ENCODE measurements at places on chromosomes 4 and X.
A peak's percentile ranks its signal among the peaks of the same experiment; 100 is the strongest.

GRCh38 chrX:100743009-100743607 is 11.2 kb upstream of the SYTL4 start:
- no peak for DNase-seq

DNA sequence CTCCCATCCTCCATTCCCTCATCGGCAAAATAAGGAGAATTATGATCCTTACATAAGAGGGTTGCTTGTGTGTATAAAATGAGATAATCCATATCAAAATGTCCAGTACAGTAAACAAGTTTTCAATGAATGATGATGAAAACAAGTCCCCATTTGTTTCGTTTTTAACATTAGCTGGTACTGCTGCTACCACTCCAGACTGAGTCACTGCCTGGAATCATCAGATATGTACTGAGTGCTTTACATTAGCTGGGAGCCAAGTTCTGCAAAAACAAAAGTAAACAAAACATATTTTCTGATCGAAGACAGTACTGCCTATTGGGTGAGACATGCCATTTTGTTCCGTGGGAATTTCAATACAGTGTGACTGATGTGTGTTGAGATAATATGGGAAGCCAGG is 123.2 kb upstream of the IGFBP7 start:
- DNase-seq = no peak

GRCh38 chr4:108830509-108831244 is 67.8 kb upstream of the ETNPPL start:
- DNase-seq = no peak

DNA sequence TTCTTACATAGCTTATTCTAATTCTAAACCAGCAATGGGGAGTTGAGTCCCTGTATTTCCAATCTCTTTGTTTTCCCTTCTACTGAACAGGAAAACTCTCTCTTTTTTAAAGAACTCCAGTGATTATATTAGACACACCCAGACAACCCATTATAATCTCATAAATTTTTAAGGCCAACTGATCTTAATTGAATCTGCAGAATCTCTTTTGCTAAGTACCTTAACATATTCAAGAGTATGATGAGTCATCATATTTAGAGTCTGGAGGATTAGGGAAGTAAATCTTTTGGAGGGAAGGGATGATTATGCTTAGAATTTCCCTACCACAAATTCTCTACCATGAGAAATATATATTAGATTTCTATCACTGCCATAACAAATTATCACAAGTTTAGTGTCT is 705.1 kb downstream of the CENPC start:
- DNase-seq = no peak

GRCh38 chr4:170716868-170717267 is 627.1 kb upstream of the AADAT start:
- DNase-seq = no peak

DNA sequence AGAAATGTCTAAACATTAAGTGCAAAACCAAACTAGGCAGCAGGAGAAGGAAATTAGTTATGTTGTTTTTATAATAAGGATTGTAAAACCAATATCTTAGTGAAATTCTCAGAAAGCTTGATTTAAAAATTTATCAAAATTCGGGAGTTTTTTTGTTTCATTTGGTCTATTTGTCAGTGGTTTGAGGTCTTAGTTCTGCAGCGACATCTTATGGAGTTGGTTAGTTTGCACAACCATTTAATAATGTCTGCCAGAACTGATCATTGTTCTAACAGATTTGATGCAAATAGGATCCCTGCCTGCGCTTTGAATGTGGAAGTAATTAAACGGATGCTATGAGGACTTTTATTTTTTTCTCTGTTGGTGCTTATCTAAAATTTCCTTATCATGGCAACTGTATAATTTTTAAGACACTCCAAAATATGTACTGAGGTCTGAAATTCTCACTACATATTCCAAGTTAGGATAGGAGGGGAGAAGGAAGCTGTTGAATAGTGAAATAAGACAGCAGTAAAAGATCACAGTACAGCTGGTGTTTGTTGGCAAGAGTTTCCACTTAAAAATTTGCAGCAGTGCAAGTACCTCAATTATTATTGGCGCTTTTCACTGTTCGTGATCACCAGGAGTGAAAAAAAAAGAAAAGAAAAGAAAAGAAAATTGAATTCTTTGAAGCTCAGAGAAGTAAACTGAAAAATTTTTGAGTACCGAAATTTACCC is 2521.4 kb downstream of the ARAP2 start:
- no peak for DNase-seq

DNA sequence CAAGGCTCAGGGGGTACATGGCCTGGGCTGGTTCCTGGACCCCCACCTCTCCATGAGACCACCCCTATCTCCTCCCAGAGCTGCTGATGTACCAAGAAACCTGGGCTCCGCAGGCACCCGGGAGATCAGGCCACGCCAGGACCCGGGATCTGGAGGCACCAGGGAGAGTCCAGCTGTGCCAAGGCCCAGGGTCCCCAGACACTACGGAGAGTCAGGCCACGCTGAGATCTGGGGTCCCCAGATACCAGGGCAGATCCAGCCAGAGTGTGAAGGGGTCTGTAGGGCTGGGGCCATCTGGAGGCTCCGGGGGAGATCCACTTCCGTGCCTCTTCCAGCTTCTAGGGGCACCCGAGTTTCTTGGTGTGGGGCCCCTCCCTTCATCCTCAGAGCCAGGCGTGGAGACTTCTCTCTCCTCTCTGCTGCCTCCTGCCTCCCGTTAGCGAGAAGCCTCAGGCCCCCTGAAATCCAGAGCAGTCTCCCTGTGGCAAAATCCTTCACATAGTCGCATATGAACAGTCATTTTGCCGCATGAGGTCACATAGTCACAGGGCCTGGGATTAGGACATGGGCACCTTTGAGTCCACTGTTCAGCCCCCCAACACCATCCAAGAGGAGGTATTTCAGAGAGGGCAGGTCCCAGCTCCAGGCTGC is 9.7 kb downstream of the ABLIM2 start:
- DNase-seq = no peak

DNA sequence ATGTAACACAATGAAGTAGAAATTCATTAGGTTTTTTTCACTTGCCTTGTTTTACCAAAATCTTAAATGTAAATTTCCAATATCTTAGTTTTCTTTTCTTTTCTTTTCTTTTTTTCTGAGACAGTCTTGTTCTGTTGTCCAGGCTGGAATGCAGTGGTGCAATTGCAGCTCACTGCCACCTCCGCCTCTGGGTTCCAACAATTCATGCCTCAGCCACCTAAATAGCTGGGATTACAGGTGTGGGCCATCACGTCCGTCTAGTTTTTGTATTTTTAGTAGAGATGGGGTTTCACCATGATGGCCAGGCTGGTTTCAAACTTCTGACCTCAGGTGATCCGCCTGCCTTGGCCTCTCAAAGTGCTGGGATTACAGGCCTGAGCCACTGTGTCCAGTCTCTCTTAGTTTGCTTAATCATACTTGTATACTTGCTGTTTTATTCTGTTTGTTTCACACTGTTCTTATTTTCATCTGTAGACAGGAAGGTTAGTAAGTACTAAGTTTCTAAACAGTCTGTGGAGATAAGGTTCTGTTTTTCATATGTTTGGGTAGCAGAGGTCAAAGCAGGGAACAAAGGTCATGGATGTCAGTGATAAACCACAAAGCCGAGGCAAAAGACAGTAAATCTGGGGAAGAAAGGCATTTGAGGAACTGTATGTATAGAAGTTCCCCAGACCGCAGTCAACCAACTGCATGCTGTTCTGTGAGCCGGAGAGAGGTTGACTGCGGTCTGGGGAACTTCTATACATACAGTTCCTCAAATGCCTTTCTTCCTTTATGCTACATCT is 129.1 kb downstream of the CBR4 start:
- no peak for DNase-seq

DNA sequence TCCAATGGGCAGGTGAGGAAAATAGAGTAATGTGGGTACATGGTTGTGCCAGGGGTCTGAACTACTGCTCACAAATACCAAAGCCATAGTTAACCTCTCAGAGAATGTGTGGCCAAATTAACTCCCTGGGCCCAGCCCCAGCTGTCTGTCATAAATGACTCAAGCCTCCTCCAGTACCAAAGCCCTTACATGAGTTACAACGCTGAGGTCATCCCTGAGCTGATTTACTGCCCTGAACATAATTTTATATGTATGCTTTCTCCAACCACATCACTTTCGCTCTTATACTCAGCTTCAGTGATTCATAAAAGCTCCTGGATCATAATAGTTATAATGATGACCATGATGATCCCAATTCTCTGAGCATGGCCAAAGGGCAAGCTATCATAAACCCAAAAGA is 283.9 kb downstream of the NKX6-1 start:
- DNase-seq = no peak

DNA sequence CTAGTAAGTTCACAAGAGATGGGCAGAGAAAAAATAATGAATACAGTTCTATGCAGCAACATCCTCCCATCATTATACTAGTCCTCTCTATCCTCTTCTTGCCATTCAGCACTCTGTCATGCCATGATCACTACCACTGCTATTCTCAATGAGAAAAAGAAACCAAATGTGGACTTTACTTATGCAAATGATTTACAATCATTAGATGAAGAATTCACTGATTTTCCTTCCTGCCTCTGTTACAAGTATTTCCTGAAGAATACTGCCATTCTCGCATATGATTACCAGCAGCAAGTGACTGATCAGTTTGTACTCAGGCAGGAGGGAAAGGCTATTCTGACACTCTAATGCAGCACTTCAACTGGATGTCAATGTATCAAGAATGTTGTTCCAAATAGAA is 50.3 kb downstream of the WDFY3 start:
- DNase-seq = no peak

- no peak for DNase-seq
These were observed 58.5 kb downstream of the NCAPG start for GRCh38 chr4:17869327-17869726.

GRCh38 chr4:40842725-40843423 is 93.1 kb downstream of the NSUN7 start:
- DNase-seq = no peak

GRCh38 chrX:95505721-95506120 is 1178.9 kb upstream of the DIAPH2 start:
- DNase-seq = no peak

- DNase-seq = no peak
These were observed 487.4 kb downstream of the INPP4B start for GRCh38 chr4:142358656-142359055.

DNA sequence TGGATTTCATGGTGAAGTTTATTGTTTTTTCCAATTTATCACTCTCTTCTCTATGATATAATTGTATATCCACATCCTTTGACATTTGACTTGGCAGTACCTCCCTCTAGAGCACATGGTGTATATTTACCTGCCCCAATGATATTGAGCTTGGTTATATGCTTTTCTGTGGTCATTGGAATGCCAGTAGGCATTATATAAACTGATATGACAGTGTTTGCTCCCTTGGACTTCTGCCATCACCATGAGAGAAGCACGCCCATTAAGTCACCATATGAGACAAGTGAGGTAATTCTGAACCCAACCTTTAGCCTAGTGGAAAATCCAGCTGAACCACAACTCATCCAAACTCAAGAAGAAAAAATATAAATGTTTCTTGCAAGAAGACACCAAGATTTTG is 2761.5 kb downstream of the ARAP2 start:
- DNase-seq = no peak

DNA sequence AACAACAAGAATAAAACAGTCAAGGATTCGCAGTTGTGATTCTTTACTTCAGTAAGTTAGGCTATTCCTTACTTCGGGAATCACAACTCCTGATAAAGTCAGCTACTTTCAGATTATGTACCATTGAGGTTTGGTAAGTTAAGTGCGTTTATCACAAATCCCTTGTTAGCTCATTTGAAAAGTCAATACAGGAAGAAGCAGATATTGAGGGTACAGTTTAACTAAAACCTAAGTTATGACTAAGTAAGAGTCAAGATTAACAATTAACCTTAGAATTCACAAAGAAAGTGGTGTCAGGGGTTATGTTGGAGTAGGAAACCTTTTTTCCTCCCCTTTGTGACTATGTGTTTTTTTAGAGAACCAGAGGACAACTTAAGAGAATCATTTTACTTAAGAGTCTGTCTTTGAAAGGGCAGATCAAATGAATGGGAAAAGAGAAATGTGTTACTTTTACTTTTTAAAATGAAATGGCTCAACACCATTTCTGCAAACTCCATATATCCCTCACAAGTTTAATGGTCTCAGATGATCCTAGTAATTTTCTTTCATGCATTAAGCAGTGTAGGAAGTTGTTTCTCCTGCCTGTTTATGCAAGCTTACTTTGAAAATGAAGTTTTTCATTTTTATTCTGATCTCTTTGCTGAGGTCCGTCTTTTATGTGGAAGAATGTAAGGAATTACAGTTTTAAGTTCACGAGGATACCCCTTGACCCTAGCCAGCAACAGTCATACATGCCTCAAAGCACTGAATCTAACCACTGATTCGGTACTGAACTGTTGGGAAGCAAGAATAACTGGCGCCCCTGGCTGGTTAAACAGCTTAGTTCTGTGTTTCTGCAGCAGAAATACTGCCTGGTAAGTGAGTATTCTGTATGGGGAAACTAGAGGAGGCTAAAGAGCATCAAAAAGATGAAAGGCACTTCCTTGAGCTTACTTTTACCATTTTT is 211.7 kb downstream of the SLC4A4 start:
- DNase-seq = peak; percentile 41

- DNase-seq = no peak
These were observed 9.0 kb upstream of the KLHL2 start for GRCh38 chr4:165198329-165198728.

DNA sequence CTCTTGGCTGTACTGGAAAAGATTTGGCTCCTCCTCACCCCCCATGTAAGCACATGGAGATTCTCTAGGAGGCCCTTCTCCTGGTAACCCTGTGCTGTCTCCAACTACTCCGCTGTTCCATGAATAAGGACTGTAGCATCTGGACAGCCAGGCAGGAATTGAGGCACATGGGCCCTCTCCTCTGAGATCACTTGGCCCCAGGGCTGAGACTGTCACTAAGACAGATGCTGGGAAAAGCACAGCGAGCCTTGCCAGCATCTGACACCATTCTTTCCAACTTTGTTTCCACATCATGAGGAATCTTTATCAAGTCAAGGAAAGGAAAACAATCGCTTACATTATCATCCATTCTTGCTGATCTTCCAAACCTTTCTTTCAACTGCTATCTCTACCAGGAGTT is 222.6 kb upstream of the INTU start:
- DNase-seq = no peak

DNA sequence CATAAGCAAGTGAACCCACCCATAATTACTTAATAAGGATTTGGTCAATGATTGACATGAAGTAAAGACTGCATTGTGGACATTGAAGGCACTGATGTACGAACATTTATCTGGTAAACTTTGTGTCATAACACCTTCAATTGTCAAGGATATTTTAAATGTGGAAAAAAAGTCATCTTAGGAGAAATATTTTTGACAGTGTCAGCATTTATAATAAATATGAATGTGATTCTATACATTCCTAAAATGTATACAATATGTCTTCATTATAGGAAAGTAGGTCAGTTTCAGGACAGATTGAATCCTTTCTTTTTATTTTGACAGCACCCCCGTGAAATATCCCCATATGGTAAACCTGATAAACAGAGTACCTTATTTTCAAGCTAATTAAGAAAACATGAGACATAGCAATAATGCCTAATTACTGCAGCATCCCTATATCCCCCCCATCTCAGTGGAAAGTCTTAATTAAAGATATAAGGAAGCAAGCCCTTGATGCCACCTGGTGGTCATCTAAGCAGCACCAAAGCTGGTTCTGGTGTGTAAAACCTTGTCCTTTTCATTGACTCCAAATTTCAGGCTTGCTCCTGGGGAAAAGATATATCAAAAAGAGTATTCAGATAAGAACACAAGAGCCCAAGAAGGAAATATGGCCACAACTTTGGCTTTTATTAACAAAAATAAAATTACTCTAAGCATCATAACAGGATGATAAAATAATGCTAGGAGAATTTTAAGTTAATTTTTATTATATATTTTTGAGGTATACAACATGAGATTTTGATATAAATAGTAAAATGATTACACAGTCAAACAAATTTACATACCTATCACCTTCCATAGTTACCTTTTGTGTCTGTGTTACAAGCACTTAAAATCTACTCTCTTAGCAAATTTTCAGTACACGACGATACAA is 379.7 kb downstream of the TLL1 start:
- DNase-seq = no peak
